ENCODE measurements at places on chromosomes 3 and 15.

- DNase-seq: no peak
Measured at GRCh38 chr3:172210355-172210754, 171.0 kb downstream of the FNDC3B start.

GRCh38 chr3:147418808-147419701, 9.9 kb downstream of the ZIC1 start:
- DNase-seq: no peak

DNA sequence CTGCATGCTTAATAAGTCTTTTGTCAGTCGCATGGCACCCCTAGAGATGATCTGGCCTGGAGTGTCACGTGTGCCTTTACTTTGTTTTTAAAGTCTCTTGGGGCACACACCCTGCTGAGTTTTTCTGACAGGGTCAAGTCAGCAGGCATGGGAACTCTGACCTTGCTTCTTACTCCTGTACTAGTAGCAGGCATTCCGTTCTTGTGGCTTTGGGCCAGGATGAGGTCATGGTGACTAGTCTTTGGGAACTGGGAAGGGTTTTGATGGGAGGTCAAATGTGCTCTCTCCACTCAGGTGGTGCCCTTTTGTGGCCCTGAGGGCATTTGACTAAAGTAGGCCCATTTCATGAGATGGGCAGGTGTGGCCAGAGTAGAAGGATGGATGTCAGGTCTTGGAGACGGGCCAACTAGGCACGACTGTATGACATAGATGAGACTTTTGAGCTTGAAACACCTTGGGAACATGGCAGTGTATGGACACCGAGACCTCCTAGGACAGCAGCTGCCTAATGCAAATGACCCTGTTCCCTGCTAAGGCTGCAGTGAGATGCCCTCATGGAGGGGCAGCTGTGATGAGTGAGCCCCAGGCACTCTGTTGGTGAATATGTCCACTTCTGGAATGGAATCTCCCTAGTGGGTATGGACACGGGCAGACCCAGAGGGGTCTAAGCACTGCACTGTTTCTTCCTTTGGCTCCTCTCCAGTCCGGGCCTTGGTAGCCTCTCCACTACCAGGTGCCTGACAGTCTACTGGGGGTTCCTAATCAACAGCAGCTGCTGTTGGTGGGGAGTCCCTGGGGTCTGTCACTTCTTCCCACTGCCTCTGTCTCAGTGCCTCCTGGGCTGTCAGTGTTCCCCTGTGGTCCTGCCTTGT, 16.4 kb downstream of the SRPRB start:
- peak; percentile 26 for DNase-seq

DNA sequence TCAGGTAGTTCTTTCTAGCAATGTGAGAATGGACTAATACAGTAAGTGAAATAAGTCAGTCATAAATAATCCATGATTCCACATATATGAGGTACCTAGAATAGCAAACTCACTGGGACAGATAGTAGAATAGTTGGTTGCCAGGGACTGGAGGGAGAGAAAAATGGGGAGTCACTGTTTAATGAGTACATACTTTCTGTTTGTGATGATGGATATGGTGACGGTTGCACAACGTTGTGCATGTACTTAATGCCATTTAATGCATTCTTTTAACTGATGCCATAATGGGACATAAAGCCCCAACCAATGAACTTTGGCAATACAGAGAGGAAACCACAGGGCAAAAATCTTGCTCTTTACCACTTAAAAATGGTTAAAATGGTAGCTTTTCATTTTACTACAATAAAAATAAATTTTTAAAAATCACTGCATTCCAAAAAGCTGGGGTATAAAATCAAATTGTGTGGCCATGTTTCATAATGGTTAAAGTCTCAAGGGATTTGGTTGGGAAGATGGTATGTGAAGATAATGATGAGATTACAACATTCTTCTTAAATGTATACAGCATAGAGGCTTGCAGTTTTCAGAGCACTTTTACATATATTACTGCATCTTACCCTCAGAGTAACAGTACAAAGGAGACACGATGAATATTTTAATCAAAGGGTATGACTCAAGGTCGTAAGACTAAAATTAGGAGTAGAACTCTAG, 45.2 kb downstream of the ADAM10 start:
- DNase-seq: no peak

- no peak for DNase-seq
Measured at GRCh38 chr3:155984791-155985417, 114.5 kb downstream of the GMPS start.

DNA sequence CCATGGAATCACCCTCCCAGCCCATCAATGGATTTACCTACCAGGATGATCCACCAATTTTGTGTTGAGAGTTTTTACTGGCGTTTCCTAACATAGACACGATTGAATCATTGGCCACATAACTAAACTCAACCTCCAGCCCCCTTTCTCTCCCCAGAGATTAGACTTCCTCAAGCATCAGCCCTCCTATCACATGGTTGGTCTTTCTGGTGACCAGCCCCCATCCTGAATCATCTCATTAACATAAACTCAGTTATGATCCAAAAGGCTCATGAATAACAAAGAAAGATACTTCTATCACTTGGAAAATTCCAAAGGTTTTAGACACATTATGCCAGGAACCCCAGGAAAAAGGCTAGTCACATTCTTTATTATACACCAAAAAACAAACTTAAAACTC, 21.2 kb downstream of the PRKAR2A start:
- no peak for DNase-seq

DNA sequence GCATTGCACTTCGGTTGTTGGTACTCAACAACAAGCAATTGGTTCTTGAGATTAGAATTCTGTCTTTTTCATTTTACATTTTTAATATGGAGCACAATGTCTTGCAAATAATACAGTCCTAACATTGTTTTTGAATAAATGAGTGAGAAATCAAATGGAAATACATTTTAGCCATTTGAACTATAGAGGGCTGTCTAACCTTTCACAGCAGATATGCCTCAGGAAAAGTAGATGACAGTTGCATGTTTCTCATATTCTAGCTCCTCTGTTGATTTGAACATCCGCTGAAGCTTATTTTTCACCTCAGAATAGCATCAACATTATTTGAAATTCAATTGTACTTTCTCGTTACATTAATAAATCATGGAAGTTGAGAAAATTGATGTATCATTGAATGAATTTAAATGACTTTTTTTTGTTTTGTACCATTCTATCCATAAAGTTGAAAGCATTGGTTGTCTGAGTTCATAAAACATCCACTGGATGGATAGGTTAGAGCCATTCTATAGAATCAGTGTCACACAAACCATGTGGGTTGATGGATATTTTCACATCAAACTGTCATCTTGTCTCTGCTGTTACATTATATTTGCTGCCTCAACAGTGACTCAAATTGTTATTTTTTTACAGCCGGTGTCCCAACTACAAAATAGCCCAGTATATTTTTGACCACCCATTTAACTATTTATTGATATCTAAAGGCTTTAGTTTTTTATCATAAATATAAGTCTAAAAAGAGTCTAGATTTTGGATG, 928.3 kb downstream of the NSUN3 start:
- DNase-seq: no peak

DNA sequence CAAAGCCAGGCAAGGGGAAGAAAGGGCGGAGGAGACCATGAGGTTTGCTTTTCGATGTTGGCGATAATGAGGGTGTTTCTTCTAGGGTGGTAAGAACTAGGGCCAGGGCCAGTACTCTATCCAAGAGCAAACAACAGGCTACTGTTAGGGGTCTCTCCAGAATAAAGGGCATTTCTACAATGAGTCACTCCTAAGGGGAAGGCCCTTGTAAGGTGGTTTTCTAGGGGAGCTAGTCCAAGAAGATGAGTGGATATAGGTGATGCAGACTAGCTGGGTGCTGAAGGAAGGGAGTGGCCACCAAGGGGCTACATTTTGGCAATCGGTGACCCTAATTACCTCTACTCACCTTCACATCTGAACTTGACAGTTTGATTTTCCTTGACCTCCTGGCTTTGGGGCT, 148.5 kb upstream of the HACD2 start:
- DNase-seq: no peak

DNA sequence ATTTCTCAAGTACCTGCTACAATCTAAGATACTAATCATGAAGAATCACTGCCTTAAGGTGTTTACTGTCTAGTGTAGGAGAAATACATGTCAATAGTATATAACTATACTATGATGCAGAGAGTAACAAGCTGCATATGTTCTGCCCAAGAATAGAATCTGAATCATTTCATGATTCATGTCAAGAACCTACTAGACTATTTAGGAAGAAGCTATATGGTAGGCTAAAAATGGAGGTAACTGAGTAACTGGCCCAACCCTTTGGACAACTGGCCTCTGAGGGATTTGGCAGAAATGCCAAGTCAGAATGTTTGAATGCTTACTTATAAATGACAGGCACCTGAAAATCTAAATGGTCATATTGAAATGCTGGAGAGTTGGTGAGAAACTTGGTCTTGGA, 59.9 kb upstream of the DGKG start:
- DNase-seq: no peak

GRCh38 chr3:42701371-42702065, 1.1 kb downstream of the HHATL start:
- DNase-seq: no peak

GRCh38 chr3:103699228-103699627, 1264.4 kb downstream of the ZPLD1 start:
- peak; percentile 53 for DNase-seq

GRCh38 chr15:51080286-51080685, 14.4 kb downstream of the TNFAIP8L3 start:
- DNase-seq: no peak

- no peak for DNase-seq
Measured at GRCh38 chr3:82353306-82354171, 592.1 kb upstream of the GBE1 start.

DNA sequence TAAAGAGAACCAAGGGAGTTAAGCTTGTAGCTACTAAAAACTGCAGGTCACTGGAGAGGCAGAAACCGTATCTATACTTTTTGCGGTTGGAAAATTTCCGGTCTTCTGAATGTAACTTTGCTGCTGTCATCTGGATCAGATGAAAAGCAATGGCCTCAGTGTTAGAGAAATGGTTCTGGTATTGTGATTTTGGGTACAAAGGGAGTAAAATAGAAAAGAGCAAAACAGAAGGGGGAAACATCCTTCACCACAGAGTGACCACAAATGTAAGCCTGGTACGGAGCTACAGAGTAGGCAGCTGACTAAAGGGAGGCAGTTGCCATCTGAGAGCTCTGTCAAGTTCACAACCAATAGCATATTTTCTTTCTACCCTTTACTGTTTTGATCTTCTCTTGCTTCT, 5.6 kb downstream of the CD96 start:
- DNase-seq: no peak

DNA sequence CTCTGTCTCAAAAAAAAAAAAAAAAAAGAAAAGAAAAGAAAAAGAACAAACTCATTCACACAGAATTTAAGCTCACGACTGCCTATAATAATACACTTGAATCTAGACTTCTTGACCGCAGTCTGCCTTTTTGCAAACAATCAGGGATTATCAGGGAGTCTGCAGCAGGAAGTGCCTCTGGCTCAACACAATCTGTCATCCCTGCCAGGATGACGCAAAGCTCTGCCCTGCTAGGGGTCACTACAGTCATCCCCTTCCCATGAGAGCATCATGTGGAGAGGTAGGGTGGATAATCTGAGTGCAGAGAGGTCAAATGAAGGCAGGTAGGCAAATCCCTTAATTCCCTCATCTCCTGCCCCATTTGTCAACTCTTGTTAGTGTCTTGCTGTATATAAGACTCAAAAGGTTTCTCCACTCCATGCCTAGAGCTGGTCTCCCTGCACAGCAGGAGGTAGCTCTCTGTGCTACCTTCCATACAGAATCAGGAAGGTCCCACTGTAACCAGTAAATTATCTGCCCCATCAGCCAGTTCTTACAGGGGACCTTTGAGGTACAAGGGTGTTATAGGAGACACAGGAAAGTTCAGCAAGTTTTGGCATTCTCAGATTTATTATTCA, 4.2 kb downstream of the UBAP1L start:
- no peak for DNase-seq

- no peak for DNase-seq
Measured at GRCh38 chr3:98589331-98590036, 3.9 kb downstream of the CPOX start.

All from LNCaP clone FGC (cell line).